Activated CD4-positive, alpha-beta T cell treated with anti-CD3 and anti-CD28 coated beads, Interleukin-2, Interleukin-6, amounts not matched to agents 100 ng/mL and 50 ng/mL, durations not matched to agents 16 hours and 8 hours (primary cell): ENCODE measurements at places on chromosomes 3 and 15.

DNA sequence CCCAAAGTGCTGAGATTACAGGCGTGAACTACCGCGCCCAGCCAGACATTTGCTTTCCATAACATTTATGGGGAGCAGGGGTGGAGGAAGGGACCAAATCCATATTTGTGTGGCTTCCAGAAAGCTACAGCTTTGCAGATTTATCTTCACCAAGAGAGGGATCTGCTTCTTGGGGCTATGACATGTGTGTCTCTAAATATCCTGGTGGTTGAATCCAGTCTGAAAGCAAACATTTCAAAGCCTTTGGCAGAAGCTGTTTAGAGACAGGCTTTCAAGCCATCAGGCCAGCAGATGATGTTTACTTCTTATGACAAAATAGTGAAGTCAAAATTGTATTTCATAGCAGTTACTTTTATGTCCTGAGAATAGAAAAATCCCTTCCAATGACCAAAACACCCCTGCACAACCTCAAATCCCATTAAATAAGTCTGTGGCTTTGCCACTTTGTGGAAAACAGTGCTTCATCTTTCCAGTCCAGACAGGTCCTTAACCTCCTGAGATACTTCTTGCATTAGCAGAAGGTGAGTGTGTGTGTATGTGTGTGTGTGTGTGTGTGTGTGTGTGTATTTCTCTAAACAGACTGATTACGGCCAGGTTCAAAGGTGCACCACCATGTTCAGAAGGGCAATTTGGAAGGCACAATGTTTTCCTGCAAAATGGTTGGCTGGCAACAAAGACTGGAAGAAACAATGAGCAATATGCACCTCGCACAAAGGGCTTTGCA, 191.4 kb upstream of the LRIG1 start:
- DNase-seq = no peak

- no peak for DNase-seq
Measured at GRCh38 chr3:78818161-78818985, 949.4 kb downstream of the ROBO1 start.

DNA sequence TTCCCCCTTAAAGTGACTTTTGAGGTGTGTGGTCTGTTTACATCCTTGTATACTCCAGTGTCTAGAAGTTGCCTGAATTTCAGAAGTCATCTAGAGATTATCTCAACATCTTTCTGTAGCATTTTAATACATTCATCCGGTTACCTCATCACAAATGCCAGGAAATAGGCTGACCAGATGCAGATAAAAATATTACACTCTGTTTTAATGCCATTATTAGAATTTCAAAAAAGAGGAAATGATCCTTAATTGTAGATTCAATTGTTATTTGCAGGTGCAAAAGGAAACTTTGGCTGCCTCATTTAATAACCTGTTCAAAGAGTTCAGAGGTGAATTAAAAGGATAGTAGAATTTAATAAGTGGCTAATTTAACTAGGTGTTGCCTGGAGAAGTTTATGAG, 290.9 kb downstream of the C3orf38 start:
- DNase-seq = no peak

- peak; percentile 87 for DNase-seq
Measured at GRCh38 chr3:184711493-184712247, at the start of gene MAGEF1. Gene MAGEF1, minus strand, starts transcription at chr3:184712064. Its CDS starts 243 bp downstream, at chr3:184711821.

DNA sequence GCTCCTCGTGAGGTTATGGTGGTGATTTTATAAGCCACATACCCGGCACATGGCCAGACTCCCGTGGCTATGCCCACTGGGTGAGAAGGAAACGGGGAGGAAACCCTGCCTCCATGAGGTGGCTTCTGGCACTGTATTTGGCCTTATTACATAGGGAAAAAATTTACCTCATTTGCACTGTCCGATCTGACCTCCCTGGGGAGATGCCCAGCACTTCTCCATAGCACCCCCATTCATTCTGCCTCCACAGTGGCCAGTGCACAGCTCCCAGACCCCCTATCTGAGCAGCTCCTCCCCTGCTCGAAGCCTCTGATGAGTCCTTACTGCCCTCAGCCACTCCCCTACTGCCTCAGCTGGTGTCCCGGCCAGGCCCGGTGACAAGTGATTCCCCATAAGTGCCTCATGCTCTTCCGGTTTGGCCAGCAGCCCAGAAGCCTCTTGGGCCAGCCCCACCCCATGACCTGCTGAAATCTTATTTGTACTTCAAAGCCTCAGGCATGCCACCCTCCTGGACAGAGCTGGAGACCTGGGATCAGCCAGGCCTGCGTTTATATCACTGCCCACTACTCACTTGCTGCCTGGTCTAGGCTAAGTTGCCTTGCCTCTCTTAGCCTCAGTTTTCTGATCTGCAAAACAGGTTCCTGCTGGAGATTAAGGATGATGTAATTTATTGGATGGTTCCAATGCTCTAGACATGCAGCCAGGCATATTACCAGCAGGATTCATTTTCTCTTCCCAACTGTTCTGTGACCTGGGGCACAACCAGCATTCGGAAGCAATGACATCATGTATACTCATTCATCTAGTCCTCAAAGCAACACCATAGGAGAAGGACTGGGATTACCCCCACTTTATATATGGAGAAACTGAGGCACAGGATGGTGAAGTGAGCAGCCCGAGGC, 30.6 kb upstream of the SLC6A6 start:
- no peak for DNase-seq

- no peak for DNase-seq
Measured at GRCh38 chr3:47464588-47464987, 11.2 kb downstream of the SCAP start.

- DNase-seq = no peak
Measured at GRCh38 chr3:197151580-197151979, 122.0 kb upstream of the MELTF start.

DNA sequence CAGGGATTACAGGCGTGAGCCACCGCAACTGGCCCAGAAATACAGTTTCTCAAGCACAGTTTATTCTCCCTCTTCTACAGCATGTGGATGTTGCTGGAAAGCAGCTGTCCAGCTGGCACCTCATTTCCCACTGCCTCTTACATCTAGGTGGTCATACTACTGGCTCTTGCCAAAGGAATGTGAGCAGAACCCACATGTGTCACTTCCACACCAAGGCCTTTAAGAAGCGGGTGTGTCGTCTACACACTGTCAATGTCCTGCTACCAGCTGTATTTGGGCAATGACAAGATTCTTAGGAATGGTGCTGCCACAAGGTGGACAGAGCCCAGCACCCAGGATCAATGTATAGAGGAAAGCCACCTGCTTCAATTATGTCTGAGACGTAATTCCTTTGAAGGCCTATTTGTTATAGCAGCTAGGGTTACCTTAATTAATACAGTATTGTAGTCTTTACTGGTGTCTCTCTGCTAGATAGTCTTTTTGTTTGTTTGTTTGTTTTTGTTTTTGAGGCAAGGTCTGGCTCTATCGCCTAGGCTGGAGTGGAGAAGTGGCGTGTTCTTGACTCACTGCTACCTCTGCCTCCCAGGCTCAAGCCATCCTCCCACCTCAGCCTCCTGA, 15.1 kb upstream of the RAB7A start:
- DNase-seq = no peak

DNA sequence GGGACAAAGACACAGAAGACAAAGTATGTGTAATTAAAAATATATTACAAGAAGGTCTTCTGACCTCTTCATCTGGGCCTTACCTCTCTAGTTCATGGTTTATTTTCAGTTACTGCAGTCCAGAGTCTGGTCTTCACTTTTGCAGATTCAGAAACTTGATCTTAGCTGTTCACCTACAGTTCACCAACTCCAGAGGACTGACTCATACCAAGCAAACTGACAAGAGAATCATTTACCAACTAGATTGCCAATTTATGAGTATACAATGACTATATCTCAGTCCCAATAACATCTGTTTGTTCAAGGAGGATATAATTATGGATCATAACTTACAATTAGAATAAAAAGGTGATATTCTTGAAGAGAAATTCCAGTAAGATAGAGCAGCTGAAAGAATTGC, 9.0 kb downstream of the P2RY1 start:
- no peak for DNase-seq

- no peak for DNase-seq
Measured at GRCh38 chr15:37142371-37142770, 42.0 kb upstream of the MEIS2 start.

GRCh38 chr3:9786209-9786739, 6.0 kb downstream of the TADA3 start:
- no peak for DNase-seq

DNA sequence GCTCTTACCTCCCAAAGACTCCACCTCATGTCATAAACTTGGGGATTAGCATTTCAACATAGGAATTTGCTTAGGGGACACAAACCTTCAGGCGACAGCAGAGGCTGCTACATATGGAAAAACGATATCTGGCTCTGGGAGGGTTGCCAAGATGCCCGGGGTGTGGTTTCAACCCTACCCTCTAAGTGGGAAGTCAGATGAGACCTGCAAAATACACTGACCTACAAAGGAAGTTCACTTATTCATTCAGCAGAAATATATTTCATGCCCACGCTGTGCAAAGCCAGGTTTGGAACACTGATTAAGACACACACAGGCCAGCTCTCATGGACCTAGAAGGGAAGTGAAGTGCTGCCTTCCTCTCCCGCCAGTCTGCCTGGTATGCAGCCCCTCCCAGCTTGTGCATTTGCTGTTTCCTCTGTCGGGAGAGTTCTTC, 239.3 kb downstream of the FEZF2 start:
- no peak for DNase-seq

DNA sequence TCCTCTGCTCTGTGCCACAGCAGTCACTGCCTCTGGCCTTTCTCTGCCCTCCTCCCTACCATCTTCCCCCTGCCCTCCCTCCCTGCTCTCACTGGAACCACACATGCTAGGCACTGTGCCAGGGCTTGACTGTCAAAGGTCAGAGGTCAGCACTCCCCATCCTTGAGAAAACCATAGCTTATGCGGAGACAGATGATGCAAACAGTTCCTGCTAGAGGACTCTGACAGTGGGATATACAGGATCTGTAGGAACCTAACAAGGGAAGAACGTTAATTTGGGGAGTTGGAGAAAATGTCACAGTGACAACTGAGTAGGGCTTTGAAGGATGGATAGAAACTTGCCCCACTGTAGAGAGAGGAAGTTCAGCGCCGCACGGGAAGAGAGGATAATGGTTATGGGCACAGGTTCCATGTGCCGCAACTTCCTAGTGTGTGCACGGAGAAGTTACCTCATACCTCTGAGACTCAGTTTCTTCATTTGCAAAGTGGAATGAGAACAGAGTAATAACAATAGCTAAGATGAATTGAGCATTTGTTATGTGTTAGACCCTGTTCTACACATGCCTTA, 29.3 kb upstream of the XYLB start:
- DNase-seq = no peak

DNA sequence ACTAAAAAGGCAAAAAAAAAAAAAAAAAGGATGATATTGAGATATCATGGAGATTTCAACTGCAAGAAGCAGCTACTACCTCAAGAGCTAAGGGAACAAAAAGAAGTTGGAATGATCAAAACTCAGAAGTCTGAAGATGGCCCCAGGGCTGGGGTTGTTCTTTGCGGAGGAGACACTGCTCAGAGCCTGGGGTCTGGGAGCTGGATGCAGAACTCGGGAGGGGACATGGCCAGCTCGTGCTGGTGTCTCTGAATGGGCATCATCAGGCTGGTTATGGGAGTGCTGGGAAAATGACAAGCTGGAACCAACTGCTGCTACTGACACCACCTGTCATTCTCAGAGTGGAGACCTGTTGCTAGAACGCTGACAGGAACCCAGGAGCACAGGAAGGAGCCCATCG, 14.2 kb upstream of the ADIPOQ start:
- no peak for DNase-seq

- DNase-seq = no peak
Measured at GRCh38 chr15:100529556-100529955, 806 bp upstream of the CERS3 start.

DNA sequence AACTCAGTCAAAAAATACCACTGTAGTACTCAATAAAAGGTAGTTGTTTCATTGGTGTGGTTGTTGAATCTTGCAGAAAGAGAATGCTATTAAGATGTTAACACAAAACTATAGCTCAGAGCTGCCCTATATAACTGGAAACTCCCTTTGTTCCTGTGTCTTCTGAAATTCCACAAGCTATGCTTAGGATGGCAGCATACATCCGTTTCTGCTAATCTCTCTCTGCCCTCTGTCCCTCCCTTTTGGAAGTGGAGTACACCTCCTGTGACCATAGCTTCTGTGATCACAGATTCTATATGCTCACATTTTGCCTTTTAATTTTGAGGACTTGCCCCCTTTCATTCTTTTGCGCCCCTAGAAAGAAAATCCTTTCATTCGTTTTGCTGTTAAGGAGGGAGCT, 33.7 kb downstream of the ARPP21 start:
- no peak for DNase-seq

DNA sequence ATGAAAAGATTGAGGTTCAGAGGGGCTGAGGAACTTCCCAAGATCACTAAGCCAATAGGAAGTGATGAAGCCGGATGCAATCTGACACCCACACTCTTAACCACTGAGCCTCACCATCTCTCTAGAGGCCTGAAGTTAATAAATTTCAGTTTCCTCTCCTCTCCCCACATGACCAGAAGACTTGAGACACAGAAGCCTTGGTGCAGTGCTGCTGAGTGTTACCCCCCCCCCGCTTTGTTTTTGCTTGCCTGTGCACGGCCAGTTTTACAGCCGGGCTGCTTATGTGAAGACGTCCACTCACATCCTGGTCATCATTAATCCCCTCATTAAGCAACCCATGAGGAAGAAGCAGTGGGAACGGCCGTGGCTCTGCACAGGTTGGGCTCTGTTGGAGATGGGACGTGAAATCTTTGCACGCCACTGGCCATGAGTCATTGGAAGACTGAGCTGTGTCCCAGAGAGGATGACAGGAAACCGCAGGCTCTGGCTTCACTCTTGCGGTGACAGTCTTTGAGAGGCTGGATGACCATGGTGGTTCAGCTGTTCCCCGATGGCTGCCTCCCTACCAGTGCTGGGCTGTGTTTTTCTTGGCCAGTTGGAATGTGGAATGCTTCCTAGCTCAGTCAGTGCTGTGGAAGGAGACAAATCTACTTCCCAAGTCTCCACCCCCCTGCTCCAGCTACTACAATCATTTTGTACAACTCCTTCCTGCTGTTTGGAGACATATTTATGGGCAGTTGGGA, 232.6 kb upstream of the LRTM1 start:
- DNase-seq = no peak

DNA sequence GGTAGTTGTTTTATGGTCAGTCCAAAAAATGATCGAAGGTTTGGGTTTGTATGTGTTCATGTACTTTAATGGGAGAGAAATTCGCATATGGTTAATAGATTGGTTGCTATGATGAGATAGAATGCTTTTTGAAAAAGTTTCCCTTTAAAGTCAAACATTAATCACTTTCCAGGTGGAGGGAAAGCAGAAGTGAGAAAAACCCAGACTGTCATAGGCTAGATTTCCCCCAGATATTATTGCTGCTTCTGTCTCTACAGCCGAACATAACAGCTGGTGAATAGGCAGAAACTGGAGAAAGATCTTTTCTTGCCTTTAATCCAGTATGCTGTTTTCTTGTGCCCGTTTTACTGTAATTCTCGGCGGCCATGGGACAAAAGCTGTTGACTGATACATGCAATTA, 287.6 kb downstream of the SOX2 start:
- no peak for DNase-seq

- DNase-seq = no peak
Measured at GRCh38 chr15:84788500-84788899, 28.7 kb upstream of the ALPK3 start.

GRCh38 chr15:64146885-64147681, 4.4 kb upstream of the SNX22 start:
- DNase-seq = no peak
